ENCODE measurements at places on chromosomes 6 and 20. TPM values are rescaled to one million over a fixed set of nuclear protein-coding genes. Genes with fewer than 3 reads are reported as not detected.

Gene C6orf132
- total RNA-seq: under 0.01 TPM

Gene RAE1
- total RNA-seq: 19.5 TPM

Gene EEF1A2
- total RNA-seq: 7.9 TPM

Gene SLC17A3
- not detected for total RNA-seq

Gene GABBR1
- 4.8 TPM for total RNA-seq

Gene FOXA2
- not detected for total RNA-seq

Gene BPIFB1
- not detected for total RNA-seq

Gene TFEB
- total RNA-seq: 7.8 TPM

Gene C2
- total RNA-seq: 0.17 TPM

Gene CFAP206
- total RNA-seq: under 0.01 TPM

Gene HMGCLL1
- not detected for total RNA-seq

Gene ADISSP
- total RNA-seq: 12.5 TPM

Gene RBM24
- total RNA-seq: 0.22 TPM

Gene MEP1A
- total RNA-seq: not detected

Gene ASCC3
- total RNA-seq: 49.8 TPM

Gene TRERF1
- total RNA-seq: under 0.01 TPM

Gene CCDC170
- not detected for total RNA-seq

Gene ARFGEF3
- total RNA-seq: 1.7 TPM

Gene LY6G5B
- 1.9 TPM for total RNA-seq

Gene LHFPL5
- total RNA-seq: not detected

Gene SNRPB
- 212 TPM for total RNA-seq

Gene DYNLT2
- 0.86 TPM for total RNA-seq

Gene TPX2
- total RNA-seq: 6.3 TPM

Gene MACROD2
- total RNA-seq: 0.95 TPM

Gene EPPIN
- total RNA-seq: not detected

Gene GNMT
- 0.17 TPM for total RNA-seq

Gene NR2E1
- not detected for total RNA-seq

Measured in dermis lymphatic vessel endothelial cell (primary cell).